ENCODE measurements at places on chromosomes 12 and 14.

- peak; percentile 38 for DNase-seq
These were observed 38.2 kb upstream of the STAB2 start for GRCh38 chr12:103548622-103549601.

GRCh38 chr14:104138718-104139459 is 502 bp downstream of the KIF26A start:
- no peak for DNase-seq

DNA sequence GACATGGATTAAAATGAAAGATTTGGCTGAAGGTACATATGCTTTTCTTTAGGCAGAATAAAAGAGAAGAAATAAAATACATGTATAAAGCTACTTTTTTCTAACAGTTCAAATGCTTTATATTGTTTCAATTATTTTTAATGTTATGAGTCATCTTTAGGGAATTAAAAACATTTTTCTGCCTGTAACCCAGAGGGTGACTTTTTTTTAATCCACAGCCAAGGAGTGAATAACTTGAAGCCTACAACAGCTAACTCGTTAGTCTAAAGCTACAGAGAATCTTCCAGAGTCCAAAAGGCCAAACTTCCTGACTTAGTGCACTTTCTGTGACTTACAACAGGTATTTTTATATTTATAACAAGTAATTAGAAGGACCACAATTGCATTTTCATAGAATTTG is 151.6 kb downstream of the SEC23A start:
- DNase-seq = no peak

DNA sequence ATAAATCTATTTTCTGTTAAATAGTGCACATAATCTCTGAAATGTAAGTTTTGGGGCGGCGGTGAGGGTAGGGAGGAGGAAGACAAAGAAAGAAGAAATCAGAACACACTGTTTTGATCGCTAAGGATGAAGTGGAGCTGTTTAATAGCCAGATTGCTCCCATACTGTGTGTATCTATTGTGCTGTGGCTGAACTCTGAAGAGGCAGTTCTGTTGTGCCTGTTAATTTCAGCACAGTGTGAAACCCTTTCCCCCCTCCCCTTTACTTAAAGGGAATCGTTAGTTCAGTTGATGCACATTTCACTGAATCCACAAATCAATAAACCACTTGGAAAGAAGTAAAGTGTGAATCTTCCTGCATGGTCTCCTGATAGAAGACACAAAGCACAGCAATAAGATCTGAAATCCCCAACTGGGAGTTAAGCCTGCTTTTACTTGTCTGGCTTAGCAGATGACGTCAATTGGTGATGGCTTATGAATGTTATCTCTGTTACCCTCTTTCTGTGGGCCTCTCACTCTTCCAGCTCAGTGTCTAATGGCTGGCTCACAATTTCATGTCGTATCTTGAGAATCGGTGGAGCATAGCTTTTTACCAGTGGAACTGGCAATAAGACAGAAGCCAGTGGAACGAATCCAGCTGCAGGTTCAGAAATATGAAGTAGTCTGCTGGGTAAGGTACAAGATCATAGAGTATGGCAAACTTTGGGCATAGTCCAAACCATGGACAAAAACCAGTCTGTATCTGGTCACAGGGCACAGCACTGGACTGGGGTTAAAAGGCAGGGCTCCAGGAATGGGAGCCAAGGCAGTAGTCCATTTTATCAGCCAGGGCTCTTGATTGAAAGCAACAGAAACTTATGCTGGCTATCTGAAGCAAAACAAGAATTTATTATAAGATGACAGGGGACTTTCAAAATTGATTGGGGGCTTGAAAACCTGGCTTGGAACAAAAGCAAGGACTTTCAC is 413.5 kb upstream of the SEL1L start:
- DNase-seq = no peak

GRCh38 chr14:103328941-103329340 is 5.1 kb upstream of the EIF5 start:
- no peak for DNase-seq

GRCh38 chr14:71799841-71800240 is 132.4 kb upstream of the RGS6 start:
- no peak for DNase-seq

DNA sequence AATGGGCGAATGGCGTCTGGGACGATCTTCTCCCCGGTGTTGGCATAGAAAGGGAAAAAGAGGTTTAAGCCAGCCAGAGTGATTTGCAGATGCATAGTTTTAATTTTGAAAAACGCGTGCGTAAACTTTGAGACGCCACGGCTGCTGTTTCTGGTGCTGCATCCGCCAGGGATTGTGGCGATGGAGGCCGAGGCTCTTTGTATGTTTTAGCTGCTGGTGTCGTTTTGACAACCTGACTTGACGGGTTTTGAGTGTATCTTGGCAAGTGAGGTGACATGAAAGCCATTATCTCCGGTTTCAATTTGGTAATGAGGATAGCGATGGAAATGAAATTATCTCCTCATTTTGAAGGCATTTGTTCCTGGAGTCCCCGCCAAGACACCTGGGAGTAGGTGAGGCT is 1.6 kb downstream of the PTGDR start:
- DNase-seq = no peak

DNA sequence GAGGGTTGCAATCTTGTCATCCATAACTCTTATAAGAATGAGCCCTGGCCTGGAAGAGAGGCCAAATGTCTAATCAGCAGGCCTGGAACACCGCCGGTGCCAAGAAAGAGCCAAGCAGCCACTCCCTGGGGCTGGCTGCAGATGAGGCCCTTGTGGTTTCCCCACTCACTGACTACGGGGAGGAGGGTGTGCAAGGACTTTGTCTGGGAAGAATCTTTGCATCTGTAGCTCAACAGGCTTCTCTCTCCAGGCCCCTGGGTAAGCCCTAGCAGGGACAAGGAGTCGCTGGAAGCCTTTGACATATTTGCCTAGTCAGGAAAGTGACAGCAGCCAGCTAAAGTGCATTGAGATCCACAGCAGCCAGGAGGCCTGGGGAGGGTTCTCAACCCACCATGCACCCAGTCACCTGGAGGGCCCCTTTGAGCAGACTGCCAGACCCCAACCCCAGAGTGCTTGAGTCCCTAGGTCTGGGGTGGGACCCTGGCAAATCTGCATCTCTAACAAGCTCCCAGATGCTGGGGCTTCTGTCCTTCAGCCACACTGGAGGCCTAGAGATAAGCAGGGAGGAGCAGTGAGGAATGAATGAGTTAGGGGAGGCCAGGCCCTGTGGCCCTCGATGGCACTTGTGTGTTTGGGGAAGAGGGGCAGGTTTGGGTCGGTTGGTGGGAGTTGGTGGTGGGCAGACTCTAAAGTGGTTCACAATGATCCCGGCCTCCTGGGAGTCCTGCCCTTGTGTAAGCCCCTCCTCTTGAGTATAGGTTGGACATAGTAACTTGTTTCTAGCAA is 13.9 kb upstream of the LRTM2 start:
- no peak for DNase-seq

DNA sequence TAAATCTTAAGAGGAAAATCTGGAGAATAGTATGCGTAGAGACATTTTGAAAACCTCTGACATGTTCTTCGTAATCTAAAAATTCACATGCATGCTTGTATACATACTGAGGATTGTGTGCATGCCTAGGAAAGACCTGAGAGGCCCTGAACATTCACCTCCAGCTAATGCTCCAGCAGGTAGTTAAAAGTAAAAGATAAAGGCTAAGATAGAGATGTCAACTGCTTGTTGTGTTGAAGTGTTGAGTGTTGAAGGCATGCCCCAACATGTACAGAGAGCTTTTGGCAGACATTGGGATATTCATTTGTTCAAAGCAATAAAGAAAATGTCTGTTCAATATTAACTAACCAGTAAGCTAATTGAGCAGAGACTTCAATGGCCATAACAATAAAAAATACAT is 118.6 kb upstream of the SYT1 start:
- DNase-seq = no peak

GRCh38 chr12:81692008-81692407 is 67.1 kb downstream of the PPFIA2 start:
- no peak for DNase-seq

DNA sequence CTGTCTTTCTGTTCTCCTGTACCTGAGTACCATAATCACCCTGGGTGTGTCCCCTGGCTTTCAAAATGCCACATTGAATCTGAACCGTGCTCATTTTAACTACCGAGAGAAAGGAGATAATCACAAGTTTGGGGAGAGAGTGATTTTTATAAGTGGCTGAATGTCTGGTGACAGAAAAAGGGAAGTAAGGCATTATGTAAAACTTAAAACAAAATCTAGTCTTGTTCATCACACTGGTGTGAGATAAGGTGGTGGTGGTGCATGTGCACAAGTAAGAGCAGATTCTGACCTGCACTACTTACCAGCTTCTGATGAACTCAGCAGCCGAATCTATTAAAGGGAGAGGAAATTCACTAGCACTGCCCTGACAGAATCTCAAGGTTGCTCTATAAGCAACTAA is 56.3 kb downstream of the SPPL3 start:
- DNase-seq = no peak

- DNase-seq = no peak
These were observed 66.0 kb downstream of the ANO4 start for GRCh38 chr12:100860611-100861010.

DNA sequence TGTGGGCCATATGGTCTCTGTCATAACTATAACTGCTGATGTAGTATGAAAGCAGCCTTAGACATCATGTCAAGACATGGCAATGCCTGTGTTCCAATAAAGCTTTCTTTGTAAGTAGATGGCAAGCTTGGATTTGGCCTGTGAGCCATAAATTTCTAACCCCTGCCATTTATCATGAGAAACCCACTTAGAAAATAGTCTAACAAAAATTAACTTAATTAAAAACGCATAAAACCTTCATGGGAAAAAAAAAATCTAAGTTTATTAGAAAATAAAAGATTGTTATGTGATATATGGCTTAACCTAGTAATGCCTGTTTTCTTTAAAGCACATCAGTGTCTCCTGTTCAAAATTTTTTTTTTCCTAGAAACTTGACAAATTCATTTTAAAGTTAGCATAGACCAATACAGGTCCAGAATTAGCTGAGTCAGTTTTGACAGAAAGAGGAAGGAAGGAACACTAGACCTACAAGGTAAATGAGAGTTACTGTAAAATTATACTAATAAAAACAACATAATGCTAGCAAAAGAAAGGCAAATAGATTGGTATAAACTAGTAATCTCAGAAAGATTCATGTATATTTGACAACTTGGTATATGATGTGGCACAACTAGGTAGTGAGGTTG is 68.2 kb downstream of the USP15 start:
- DNase-seq = no peak

GRCh38 chr12:110371408-110372055 is 32.0 kb downstream of the ANAPC7 start:
- peak; percentile 48 for DNase-seq

DNA sequence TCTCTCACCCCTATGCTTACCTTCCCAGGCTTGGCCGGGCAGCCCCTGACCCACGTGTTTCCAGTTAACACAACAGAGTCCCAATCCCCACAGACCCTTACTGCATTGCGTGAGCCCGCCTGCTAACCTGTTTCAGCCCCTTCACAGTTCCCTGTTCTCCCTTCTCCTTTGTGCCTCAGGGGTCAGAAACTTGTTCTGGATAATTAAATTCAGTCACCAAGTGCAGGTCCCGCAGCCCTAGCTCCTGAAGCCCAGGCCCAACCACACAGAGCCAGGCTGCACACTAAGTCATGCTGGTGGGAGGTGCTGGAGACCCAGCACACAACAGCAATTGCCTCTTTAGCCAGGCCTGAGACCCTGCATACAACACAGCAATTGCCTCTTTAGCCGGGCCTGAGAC is 9.6 kb downstream of the ISM2 start:
- DNase-seq = no peak

DNA sequence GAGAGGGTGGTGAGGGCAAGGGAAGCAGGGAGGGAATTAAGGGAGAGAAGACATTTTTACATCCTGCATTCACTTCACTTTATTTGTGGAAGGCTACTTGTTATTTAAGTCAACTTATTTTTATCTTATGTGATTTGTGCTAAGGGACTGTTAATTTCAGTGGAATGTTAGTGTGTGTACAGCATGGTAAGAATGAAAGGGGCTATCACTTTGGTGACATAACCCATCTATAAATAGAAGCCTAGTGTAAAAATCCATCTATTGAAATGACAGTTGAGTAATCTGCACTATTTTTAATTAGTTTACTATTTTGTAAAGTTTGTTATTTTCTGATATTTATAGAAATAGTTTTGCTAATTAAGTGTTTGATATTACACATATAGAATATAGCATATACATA is 16.8 kb upstream of the CHPT1 start:
- no peak for DNase-seq

DNA sequence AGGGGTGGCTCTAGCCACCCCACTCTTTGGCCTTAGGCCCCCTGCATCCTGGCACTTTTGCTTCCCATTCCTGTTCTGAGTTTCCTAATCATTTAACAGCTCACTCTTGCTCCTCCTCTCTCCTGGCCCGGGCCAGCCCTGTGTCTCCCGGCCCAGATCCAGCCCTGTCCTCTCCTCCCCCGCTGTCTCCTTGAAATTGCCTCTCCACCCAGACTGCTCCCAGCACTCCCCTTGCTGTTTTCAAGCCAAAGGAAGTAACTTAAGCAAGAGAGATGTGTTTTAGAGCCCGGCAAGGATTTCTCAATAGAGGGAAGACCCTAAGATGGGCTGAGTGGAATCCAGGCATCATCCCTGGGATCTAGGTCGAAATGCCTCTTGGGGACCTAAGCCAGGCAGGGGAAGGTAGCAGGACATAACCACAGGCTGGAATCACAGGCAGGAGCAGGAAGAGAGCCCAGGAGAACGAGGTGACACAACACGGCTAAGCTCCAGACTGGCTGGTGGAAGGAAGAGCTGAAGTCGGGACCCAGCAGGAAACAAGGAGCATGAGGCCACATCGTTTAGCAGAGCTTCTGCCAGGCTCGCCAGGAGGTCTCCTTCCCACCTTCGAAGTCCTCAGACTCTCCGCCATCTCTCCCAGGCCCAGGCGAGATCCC is 2.0 kb upstream of the LRP1-AS start:
- no peak for DNase-seq

GRCh38 chr14:96638041-96638855 is 136.1 kb downstream of the PAPOLA start:
- DNase-seq = no peak

DNA sequence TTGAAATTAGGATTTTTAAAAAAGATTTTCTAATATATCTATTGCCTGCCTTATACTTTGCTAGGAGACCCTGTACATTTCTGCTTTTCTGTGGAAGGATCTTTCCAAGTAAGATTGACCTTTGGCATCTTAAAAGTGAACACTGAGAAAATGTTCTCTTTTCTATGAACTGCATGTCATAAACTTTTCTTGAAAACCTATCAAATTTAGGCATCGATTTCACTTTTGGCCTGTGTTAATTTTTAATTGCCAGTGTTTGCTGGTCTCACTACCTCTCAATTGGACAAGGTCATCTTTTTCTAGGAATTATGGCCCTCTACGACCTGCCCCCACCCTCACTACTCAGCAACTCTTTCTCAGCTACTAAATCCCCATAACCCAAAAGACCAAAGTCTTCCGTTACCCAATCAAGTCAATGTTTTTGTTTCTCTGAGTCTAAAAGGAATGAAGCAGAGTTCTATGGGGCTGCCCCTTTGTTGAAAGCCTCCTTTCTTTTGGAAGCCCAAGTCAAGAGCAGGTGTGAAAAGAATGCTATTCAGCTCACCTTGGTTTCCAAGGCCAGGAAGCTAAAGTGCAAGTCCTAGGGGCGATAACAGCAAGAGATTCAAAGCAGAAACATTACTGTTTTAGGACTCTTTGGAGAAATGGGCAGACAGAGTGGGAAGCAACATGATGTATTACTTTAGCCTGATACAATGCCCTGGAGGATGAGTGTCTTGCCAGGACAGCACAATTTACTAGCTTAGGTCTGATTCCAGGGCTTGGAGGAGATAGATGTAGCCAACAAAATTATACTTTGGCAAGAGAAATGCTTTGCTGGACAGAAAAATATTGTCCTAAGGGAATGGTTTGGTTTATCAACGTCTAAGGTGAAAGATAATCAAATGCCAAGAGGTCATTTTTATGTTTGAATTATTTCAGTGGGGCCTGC is 55.0 kb downstream of the IGF1 start:
- DNase-seq = no peak

GRCh38 chr14:21073921-21074320 is 3.8 kb downstream of the ARHGEF40 start:
- no peak for DNase-seq

All from GM19239 (cell line).